ENCODE measurements at places on chromosomes 3 and 15. TPM values are rescaled to one million over a fixed set of nuclear protein-coding genes. Genes with fewer than 3 reads are reported as not detected.

C3orf80 gene
- total RNA-seq = not detected

TLR9 gene
- total RNA-seq = not detected

PDZRN3 gene
- 92.6 TPM for total RNA-seq

HGD gene
- 6.4 TPM for total RNA-seq

DNA sequence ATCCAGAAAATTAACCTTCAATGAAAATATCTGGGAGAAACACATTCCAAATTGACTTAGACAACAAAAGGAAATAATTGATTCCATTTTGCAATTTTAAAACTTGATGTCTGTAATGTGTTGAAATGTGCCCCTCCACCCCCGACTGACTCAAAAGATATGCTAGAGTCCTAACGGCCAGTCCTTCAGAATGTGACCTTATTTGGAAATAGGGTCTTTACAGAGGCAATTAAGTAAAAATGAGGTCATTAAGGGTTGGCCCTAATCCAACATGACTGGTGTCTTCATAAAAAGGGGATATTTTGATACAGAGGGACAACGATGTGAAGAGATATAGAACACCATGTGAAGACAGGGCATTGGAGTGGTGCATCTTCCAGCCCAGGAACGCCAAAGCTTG, 153.9 kb downstream of the PDZRN3 start:
- H3K4me1 ChIP-seq = peaks cover 16% of the 10 kb centered on the region
- H3K27ac ChIP-seq = peak overlapping the region; percentile 17
- H3K36me3 ChIP-seq = no peaks in the 10 kb centered on the region
- no peaks in the 10 kb centered on the region for H3K27me3 ChIP-seq
- DNase-seq = no peak

DNA sequence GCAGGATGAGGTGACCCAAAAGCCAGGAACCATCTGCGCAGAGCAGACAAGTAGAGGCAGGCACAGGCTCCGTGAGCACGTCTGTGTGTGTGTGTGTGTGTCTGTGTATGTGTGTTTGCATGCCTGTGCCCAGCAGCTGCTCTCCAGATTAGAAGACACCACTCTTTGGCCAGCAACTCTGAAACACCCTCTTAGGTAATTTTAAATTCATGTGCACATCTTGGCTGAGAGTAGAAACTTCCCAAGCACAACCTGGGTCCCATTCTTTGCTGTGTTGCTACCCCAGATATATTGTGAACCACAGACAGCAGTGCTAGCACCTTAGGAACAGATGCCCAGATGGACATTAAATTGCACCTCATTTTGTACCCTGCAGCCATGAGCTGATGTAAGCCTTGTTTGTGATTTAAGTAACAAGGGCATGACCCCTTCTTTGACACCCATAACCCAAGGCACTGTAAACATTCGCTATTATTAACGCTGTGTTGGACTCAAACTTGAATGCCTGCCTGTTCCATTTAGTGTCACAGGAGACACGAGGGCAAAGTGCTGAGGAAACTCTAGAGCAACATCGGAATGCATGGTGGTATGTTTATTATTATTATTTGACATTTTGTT, at the start of gene FILIP1L:
TSS of gene FILIP1L (minus strand) at position 89 of the 618 bp plus-strand sequence.
- no peaks in the 10 kb centered on the region for H3K36me3 ChIP-seq
- no peak for DNase-seq
- no peak within 1 kb of the TSS for H3K4me3 ChIP-seq
- H3K27me3 ChIP-seq = no peaks in the 10 kb centered on the region

DNA sequence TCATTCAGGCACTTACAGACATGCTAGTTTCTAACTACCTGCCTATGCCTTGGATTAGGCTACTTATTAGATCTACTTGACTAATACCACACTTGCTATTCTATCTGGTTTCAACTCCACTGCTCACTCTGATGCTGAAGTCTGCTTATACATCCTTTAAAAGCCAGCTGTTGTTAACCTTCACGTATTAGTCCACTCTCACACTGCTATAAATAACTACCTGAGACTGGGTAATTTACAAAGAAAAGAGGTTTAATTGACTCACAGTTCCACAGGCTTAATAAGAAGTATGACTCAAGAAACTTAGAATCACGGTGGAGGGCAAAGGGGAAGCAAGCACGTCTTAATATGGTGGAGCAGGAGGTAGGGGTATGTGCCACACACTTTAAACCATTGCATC, 47.7 kb upstream of the ANKRD28 start:
- no peaks in the 10 kb centered on the region for H3K36me3 ChIP-seq
- DNase-seq = no peak
- no peaks in the 10 kb centered on the region for H3K4me1 ChIP-seq
- H3K27ac ChIP-seq = no peak overlapping the region

DNA sequence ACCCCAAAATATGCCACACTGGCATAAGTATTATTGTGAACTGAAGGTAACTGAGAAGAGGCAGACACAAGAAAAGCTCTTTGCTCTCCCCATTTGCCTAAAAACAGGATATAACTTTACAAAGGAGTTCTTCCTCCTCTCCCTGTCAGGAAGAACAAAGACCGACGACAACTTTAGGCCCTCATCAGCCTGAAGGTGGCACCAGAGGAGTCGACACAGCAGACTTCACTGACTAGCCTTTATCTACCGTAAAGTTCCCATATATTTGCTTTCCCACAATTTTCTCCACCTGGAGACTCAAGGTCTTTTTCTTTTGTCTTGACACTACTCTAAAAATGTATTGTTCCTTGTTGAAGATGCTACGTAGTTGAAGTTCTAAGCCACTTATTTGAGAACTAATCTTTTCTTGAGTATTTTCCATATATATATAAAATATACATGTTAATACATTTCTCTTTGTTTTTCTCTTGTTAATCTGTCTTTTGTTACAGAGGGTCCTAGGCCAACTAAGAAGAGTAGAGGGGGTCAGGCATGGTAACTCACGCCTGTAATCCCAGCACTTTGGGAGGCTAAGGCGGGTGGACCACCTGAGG, 16.2 kb upstream of the XIRP1 start:
- DNase-seq = no peak
- H3K4me3 ChIP-seq = no peak overlapping the region
- H3K4me1 ChIP-seq = no peaks in the 10 kb centered on the region
- H3K36me3 ChIP-seq = no peaks in the 10 kb centered on the region
- no peak overlapping the region for H3K27ac ChIP-seq

- no peak overlapping the region for H3K27ac ChIP-seq
- no peak for DNase-seq
- no peaks in the 10 kb centered on the region for H3K4me1 ChIP-seq
- no peak overlapping the region for H3K4me3 ChIP-seq
- no peaks in the 10 kb centered on the region for H3K36me3 ChIP-seq
- H3K27me3 ChIP-seq = no peaks in the 10 kb centered on the region
Observed at GRCh38 chr15:100592898-100593297, 9.1 kb downstream of the LINS1 start.

DNA sequence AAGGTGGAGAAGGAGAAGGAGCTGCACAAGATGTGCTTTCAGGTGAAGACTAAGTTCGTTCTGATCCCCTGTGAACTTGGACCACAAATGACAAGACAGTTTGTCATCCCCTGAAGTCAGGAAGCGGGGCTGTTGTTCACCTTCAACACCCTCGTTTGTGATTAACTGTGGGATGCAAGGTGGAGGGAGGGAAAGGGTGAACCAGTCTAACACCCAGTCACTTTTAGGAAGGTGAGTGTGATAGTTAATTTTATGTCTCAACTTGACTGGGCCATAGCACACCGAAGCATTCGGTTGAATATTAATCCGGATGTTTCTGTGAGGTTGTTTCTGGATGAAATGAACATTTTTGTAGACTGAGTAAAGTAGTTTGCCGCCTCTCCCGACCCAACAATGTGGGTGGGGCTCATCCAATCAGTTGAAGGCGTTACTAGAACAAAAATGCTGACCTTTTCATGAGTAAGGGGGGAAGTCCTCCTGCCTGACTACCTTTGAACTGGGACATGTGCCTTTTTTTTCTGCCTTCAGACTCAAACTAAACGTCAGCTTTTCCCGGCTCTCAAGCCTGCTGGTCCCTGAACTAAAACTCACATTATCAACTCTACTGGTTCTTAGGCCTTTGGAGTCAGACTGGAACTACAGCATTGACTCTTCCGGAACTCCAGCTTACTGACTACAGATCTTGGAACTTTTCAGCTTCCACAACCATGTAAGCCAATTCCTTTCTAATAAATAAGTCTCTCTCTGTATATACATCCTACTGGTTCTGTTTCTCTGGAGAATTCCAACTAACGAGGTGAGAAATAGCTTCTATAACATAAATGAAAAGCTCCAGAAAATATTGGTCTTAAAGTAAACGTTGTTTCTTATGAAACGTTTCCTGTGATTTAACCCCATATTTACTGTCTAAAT, 264.0 kb upstream of the SLITRK3 start:
- H3K27ac ChIP-seq = no peak overlapping the region
- DNase-seq = no peak
- no peaks in the 10 kb centered on the region for H3K36me3 ChIP-seq
- H3K4me3 ChIP-seq = no peak overlapping the region

DNA sequence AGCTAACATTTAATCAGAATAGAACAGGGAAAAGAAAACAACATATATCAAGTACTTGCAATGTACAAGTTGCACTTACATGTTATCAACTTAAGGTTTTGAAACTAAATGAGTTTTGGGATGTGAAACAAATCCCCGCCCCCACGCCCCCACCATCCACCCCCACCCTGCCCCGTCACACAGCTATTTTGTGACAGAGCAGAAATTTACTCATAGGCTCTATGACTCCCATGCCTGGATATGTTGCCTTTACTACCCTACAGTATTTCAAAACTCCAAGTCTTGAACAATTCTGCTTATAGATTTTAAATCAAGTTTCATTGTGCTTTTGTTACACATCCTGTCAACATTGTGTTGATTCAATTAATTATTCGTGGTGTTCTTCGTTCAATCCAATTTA, 18.1 kb upstream of the IL1RAP start:
- H3K4me3 ChIP-seq = no peak overlapping the region
- no peak for DNase-seq
- H3K36me3 ChIP-seq = no peaks in the 10 kb centered on the region
- no peaks in the 10 kb centered on the region for H3K27me3 ChIP-seq

- H3K4me3 ChIP-seq = no peak overlapping the region
- H3K27me3 ChIP-seq = no peaks in the 10 kb centered on the region
- no peaks in the 10 kb centered on the region for H3K36me3 ChIP-seq
- no peak for DNase-seq
- H3K4me1 ChIP-seq = no peaks in the 10 kb centered on the region
Observed at GRCh38 chr15:100042558-100042957, 299.2 kb downstream of the ADAMTS17 start.

DNA sequence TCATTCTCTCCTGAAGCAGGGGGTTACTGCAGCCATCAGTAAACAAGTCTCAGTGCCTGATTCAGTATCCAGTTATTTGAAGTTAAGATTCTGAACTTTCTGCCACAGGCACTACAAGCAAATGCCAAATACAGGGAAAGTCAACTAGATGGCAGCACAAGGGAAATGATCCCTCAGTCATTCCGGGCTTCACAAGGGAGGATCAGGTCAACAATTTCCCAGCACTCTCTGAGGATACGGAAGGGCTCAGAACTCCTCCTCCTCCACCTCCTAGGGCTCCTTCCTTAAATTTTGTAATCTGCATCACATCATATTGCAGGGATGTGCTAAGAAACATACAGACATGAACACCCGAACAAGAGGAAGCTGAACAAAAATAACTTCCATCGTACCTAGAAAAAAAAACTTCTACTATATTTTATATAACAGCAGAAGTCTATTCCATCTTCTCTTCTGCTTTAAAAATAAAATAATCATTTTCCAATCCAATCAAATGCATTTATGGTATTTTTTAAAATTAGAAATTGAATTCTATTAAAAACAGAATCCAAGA, 187.1 kb downstream of the FMN1 start:
- H3K36me3 ChIP-seq = no peaks in the 10 kb centered on the region
- no peaks in the 10 kb centered on the region for H3K27me3 ChIP-seq
- H3K4me1 ChIP-seq = no peaks in the 10 kb centered on the region
- H3K4me3 ChIP-seq = no peak overlapping the region
- no peak for DNase-seq

GRCh38 chr3:11558002-11558401, 85.7 kb downstream of the VGLL4 start:
- no peak for DNase-seq
- H3K27me3 ChIP-seq = no peaks in the 10 kb centered on the region
- H3K27ac ChIP-seq = peak overlapping the region; percentile 88
- no peaks in the 10 kb centered on the region for H3K36me3 ChIP-seq

GRCh38 chr3:57063032-57063431, 2.6 kb downstream of the SPATA12 start:
- H3K27me3 ChIP-seq = no peaks in the 10 kb centered on the region
- H3K36me3 ChIP-seq = no peaks in the 10 kb centered on the region
- peaks cover 2% of the 10 kb centered on the region for H3K4me1 ChIP-seq
- H3K27ac ChIP-seq = no peak overlapping the region

GRCh38 chr3:12963231-12963896, 109.9 kb downstream of the IQSEC1 start:
- no peak for DNase-seq
- H3K4me3 ChIP-seq = no peak overlapping the region
- peaks cover 13% of the 10 kb centered on the region for H3K4me1 ChIP-seq
- no peaks in the 10 kb centered on the region for H3K27me3 ChIP-seq
- H3K27ac ChIP-seq = peak overlapping the region; percentile 2

DNA sequence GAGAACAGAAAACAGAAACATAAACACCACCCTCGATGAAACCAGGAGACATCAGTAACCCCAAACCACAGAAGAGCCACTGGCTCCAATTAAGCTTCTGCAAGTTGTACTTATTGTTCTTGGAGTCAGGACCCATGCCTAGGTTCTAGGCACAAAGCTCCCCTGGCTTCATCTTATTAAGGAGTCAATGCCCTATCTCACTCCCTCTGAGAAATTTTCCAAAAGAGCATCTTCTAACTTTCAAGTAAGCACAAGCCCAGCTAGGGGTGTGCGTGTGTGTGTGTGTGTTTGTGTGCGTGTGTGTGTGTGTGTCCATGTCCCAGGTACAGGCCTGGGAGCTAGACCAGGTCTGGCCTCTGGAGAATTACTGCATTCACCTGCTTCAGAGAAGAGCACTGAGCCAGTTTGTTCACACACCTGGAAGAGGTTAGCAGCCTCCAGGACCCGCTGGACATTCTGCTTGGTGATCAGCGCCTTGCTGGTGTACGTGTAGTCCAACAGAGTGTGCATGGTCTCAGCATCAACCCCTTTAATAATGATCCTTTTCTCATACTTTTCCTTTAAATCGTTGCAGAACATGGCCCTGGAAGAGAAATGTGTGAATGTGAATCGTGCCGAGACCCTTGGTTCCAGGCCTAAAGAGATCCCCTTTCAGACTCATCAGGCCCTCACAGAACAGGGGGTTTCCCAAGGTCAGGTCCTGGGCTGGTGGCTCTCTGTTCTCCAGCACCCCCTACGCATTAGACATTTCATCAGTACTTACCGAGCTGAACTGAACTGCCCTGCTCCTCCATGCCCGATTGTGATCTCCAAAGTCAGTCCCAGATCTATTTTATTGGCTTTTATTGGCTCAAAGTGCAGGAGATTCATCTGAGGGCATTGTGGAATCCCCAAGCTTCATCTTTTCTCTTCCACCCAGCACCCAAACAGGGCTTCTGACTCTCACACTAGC, 27.8 kb downstream of the KLHL6 start:
- no peak for DNase-seq
- no peaks in the 10 kb centered on the region for H3K27me3 ChIP-seq
- no peaks in the 10 kb centered on the region for H3K36me3 ChIP-seq
- H3K4me3 ChIP-seq = no peak overlapping the region
- H3K27ac ChIP-seq = no peak overlapping the region
- H3K4me1 ChIP-seq = no peaks in the 10 kb centered on the region

GRCh38 chr15:100314809-100315400, 26.9 kb downstream of the ADAMTS17 start:
- H3K4me1 ChIP-seq = no peaks in the 10 kb centered on the region
- no peaks in the 10 kb centered on the region for H3K36me3 ChIP-seq
- DNase-seq = no peak
- no peaks in the 10 kb centered on the region for H3K27me3 ChIP-seq
- H3K4me3 ChIP-seq = no peak overlapping the region
- H3K27ac ChIP-seq = no peak overlapping the region

Data from uterus (tissue), 4 donors.